ENCODE measurements at places on chromosomes 3 and 15. TPM values are rescaled to one million over a fixed set of nuclear protein-coding genes. Genes with fewer than 3 reads are reported as not detected.

DNA sequence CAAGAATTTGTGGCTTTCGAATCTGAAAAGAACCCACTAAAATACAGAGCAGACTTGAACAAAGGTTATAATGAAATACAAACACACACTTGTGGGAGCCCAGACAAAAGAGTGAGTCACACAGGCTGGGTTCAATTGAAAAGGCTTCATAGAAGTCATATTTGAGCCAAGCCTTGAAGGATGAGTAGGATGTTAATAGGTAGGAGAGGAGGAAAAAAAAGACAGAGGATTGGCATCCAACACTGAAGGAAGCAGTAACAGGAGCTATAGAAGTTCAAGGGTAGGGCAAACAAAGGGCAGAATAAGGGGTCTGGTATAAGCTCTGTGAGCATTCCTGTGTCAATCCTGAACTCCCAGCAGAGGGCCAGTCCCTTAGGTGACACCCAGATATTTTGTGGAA is 325.4 kb downstream of the FOXP1 start:
- DNase-seq: no peak

Gene LIPC
- total RNA-seq: 1.2 TPM

DNA sequence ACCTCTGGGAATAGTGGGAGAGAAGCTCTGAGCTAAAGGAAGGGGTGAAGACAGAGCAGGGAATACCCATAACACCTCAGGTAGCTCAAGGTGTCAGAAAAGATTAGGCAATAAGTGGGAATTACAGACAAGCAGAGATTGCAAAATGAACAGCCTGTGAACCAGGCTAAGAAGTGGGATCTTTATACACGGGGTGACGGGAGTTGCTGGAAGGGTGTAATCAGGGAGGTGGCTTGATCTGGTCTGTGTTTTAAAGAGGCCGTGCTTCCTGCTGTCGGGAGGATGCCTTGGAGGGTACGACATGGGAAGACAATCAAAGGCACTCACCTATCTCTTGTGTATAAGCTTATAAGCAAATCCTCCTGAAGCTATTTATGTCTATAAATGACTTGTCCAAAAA is 216.3 kb downstream of the CLSTN2 start:
- DNase-seq: no peak

GRCh38 chr3:64509206-64509605 is 178.6 kb downstream of the ADAMTS9 start:
- no peak for DNase-seq

- DNase-seq: no peak
Observed at GRCh38 chr3:111531446-111531845, 10.6 kb upstream of the CD96 start.

DNA sequence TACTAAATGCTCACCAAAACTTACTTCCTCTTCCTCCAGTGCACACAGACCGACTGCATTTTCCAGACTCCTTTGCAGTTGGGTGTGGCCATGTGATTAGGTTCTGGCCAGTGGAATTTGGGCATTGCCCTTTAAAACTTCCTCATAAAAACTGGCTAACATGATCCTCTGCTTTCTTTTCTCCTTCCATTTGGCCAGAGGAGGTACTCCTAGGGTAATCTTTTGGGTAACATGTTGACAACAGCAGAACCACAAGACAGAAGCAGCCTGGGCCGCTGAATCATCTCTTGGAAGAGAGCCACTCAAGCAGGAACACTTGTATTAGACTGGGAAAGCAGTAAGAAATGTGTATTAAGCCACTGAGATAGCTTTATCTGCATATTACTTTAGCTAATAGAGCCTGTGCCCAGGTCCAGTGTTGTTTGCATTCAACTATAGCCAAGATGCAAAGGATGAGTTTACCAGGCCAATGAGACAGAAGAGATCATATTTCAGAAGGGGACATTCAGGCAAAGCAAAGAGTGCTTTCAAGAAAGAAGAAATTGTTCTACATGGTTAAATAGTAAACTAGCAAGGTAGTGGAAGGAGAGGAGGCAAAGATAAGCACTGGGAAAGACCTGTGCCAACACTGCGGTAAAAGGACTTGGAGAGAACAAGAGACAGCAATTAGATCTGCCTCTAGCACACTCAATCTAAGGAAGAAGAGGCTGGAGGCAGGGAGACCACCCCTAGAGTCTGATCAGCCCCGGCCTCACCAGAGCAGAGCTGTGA is 79.8 kb downstream of the PLCH1 start:
- peak; percentile 82 for DNase-seq

DNA sequence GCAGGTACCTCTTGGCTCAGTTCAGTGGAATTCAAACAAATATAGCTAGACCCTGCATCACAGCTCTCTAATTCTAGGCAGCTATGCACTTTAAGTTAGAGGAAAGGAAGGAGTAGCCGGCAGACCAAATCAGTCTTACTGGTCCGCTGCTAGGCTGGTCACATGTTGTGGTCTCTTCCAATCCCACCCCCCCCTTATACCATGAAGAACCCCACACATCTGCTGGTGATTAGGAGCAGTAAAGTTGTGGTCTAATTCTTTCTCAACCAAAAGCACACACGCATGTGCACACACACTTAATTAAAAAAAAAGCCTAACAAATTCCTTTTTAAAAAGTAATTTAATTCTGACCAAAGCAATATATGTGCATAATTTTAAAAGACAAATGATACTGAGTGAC is 16.7 kb upstream of the SH3GL3 start:
- DNase-seq: no peak

DNA sequence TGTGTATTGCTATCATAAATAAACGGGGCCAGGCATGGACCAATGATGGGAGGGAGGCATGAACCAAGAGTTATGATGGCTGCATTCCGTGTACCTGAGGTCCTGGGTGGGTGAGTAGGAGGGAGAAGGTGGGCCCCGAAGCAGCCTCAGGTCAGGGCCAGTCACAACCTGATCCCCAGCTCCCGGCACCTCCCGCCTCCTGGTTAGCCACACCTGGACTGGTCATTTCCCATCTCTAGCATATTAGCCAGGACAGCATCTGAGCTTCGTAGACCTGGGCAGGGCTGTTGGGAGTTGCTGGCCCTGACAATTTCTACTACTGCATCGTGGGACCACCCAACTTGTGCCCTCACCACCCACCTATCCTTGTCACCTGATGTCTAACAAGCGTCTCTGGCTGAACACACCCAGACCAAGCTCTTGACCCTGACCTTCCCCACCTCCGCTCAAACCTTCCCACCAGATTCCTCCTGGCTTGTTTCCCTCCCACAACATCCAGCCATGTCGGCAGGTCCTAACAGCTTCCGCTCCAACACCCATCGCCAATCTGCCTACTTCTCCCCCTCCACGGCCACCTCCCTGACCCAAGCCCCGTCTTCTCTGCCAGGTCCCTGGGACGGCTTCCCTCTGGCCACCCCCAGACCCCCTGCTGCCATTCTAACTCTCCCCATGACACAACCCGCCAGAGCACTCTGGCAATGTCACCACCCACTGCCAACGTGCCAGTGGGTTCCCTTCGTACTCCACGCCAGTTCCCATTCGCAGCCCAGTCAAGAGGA is 133.8 kb upstream of the IQSEC1 start:
- peak; percentile 58 for DNase-seq

GRCh38 chr15:85474700-85475316 is 94.4 kb downstream of the AKAP13 start:
- no peak for DNase-seq

Gene RHOV
- not detected for total RNA-seq

GRCh38 chr3:40930756-40931155 is 268.5 kb upstream of the CTNNB1 start:
- no peak for DNase-seq

Gene P2RY12
- 3.1 TPM for total RNA-seq

DNA sequence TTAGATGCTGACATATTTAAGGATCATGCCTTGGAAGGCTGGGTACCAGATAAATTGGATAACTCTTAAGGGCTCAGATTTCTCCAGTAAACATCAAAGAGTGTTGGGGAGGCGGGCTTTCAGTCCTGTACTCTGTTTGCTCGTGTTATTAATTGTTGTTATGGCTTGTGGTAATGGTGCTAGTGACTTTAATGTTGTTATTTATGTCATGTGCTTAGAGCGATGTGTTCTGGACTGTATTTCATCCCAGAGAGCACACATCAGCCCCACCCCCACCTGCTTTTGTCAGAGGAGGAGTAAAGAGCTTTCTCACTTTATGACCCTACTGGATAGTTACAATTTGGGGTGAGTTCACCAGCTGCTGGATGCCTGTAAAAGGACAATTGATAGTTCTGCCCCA is 386.3 kb downstream of the EPHB1 start:
- no peak for DNase-seq

- peak; percentile 82 for DNase-seq
Observed at GRCh38 chr3:195441476-195441991, 1.3 kb downstream of the ACAP2 start.

GRCh38 chr15:57235873-57236272 is 140.4 kb upstream of the CGNL1 start:
- DNase-seq: no peak

GRCh38 chr3:44077267-44077666 is 164.4 kb upstream of the TOPAZ1 start:
- no peak for DNase-seq

Gene PATL2
- total RNA-seq: 1.0 TPM

Gene CEMIP
- 0.14 TPM for total RNA-seq

DNA sequence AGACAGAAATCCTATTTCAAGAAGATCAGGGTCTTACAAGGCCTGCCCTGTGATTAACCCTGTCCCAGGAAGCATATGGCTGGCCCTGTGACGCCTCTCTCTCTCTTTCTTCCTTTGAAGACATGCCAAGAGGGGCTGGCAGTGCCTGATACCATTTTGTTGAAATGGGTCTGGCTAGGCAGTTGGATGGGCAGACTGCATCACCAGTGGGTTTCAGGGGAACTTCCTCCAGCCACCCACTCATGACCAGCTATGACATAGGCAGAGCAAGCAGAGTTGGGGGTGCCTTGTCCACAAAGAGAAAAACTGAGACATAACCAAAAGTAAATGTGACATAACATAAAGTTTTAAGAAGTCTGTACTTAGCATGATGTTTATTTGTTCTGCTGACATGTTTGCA is 31.4 kb upstream of the MANF start:
- no peak for DNase-seq

DNA sequence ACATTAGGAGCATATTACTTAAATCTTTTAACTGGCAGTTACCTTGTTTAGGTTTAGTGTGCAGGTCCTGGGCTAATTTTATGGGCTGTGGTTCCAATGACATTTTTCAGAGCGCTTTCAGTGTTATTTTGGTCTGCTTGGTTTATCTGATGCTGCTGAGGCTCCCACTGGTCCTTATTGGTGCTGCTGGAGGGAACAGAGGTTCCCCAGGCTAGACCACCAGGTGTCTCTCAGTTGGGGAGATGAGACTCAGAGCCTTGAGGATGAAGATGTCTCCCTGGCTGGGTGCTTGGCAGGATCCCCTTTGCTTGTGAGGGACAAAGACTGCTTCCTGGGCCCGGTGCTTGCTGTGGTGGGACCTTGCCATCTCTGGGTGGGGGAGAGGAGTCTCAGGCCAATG is 28.3 kb upstream of the TASOR start:
- DNase-seq: no peak

DNA sequence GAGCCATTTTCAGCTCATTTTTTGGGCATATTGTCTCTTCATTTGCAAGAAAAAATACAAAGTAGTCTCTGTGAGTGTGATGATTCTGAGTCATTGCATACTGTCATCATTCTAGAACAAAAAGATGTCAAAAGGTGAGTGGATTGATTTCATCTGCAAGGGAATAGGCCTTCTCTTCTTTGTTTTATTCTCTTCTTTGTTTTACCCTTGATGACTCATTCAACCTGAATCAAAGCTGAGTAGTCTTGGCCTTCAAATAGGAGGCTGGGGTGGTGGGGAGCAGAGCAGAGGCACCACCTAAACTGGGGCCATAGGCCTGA is 25.4 kb downstream of the CYP19A1 start:
- no peak for DNase-seq

Gene DNAH1
- 9.4 TPM for total RNA-seq

GRCh38 chr3:177618873-177619733 is 421.8 kb upstream of the TBL1XR1 start:
- DNase-seq: no peak
